ENCODE measurements at places on chromosomes 6 and 20. TPM values are rescaled to one million over a fixed set of nuclear protein-coding genes. Genes with fewer than 3 reads are reported as not detected.

Gene STX7
- 65.6 TPM for total RNA-seq

Gene NMBR
- not detected for total RNA-seq

Gene KCNK15
- 4.7 TPM for total RNA-seq

Gene PROKR2
- total RNA-seq: not detected

DNA sequence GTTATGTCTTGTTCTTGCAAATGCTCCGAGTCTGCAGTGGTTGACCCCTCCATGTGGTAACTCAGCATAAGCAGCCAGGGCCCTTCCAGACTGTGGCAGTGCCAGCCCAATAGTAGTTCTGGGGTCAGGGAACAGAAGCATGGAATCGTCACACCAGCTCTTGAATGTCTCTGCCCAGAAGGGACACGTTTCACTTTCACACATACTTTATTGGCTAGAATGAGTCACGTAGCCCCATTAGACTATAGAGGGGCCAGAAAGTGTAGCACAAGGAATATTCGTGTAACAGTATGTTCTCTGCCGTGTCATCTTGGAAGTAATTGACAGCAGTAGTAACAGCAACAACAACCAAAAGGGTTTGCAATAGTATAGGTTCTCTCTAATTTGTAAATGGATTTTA is 254.7 kb downstream of the FARS2 start:
- no peak for ATAC-seq

DNA sequence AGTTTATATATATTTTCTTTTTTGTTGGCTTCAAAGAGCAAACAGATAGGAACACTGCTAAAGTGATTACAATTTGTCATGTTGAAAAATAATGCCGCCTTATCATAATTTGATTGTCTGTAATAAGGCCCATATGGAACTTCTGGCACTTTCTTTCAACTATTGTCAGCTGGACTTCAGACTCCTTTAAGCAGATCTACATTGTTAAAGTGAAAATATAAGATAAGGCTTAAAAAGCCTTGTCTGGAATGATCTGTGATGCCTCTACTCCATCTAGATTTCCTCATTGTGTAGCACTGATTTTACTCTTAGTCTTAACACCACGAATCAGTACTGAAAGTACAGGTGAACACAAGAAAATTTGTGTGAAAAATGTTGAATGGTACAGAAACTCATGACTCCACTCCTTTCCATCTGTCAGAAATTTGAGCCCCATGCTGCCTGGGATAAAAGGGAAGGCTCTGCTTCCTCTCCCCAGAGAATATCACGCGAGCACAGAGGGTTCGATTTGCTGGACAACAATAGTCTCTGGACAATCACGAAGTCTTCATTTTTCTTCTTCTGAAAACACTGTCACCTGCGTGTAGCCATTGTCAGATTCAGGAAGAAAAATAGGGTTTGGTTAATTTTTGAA is 56.0 kb downstream of the BCAS1 start:
- ATAC-seq: no peak

- ATAC-seq: no peak
Observed at GRCh38 chr20:60427516-60427915, 469.3 kb downstream of the CDH26 start.

DNA sequence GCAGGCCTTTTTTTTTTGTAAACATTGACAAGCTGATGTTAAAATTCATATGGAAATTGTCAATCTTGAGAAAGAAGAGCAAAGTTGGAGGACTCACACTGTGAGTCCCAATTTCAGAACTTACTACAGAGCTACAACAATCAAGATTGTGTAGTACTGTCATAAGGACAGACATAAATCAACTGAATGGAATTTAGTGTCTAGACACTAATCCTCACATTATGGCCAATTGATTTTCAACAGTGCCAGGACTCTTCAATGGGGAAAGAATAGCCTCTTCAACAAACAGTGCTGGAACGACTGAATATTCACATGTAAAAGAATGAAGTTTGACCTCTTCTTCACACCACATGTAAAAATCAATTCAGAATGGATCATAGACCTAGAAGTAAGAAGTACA is 60.8 kb downstream of the TGM2 start:
- ATAC-seq: no peak

GRCh38 chr20:49965781-49966305 is 16.9 kb upstream of the SNAI1 start:
- ATAC-seq: no peak

DNA sequence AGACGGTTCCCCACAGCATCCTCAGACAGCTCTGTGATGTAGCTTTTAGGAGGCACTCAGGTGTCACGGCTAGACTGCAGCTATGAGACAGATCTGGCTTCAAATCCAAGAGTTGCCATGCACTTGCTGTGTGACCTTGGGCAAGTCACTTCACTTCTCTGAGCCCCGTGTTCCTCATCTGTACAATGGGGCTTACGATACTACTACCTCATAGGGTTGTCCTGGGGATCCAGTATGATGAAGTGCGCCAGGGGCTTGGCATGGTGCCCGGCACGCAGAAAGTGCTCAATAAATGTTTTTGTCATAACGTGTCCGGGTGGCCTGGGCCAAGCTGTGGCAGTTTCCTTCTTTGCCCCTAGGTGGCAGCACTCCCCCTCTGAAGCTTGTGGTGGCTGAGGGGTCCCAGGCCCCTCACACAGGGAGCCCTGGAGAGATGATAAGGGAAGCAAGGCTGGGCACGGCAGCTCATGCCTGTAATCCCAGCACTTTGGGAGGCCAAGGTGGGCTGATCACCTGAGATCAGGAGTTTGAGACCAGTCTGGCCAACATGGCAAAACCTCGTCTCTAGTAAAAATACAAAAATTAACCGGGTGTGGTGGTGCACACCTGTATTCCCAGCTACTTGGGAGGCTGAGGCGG is 19.1 kb upstream of the CHMP4B start:
- no peak for ATAC-seq

Measured in gastroesophageal sphincter (tissue), 4 donors.